ENCODE measurements at places on chromosomes 13 and 19.

DNA sequence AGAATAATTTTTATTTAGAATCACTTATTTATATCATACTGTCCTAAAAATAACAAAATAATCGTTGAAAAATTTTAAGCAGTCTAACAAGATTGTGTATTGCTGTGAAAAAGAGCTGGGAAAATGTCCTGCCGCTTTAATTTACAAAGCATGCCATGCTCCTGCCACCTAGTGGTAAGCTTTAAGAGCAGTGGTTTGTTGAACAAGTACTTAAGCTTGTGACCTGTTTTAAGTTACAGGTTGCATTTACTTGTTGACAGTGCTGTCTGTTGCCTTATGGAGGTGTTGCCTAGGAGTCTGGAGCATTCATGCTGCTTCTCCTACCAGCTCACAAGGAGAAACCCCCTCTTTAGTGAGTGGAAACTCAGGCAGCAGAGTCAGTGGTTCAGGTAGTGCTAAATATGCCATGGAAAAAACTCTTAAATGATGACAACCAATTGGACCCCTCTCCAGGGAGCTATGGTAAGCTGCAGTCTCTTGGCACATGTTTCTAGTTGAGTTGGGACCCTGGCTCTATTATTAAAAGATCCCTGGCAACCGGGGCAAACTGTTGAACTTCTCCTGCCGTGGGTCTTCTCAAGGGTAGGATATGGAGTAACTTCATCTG is 68.4 kb downstream of the SPATA13 start:
- no peak for DNase-seq

DNA sequence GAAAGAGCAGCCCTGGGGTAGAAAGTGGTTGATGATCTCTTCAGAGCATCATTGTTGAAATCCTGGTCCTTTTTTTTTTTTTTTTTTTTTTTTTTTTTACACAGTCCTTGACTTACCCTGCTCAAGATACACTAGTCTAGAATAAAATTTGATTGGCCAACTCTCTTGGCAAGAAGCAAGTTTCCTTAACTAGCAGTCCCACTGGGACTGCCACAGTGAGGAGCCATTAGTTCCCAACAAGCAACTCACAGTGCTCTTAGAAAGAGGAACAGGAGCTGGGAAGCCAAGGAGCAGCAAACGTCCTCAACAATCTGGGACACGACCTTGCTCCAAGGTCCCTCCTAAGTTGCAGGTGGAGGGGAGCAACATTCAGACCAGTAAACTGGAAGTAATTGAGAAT is 47.9 kb upstream of the INTS6 start:
- no peak for DNase-seq

DNA sequence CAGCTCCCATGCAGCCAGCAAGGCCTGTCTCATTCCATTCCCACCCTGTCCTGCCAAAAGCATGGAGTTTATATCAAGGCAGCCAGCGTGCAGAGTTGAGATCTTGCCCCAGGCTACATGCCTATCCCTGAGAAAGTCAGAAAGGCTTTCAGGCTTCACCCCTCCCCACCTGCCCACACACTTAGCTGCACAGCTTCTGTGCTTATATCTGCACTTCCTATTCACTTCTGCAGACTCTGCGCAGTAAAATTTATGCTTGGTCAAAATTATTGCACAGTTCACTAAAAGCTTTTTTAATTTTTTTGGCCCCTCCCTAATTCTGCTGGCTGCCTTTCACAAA is 12.5 kb upstream of the ZNF675 start:
- DNase-seq = no peak

DNA sequence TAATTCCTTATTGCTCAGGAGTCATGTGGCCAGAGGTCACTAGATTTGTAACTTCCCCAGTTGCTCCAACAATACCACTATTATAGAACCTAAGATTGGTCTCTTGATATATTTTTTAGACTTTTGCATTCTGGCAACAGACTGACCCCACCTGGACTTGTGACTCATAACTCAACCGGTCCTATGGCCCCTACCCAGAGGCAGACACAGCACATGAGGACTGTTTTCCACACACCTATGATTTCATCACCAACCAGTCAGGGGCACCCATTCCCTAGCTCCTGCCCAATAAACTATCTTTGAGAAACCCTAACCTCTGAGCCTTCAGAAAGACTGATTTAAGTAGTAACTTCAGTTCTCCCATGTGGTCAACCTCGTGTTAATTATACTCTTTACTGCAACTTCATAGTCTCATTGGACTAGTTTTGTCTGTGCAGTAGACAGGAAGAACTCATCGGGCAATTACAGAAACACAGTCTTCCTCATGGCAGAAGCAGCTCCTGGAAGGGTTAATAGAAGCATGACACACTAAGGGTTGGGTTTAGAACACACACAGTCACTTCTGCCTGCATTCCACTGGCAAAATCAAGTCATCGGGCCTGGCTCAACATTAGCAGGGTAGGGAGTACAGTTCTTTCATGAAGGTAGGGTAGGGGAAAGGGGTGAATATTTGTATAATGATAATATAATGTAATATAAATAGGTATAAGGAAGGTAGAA is 251.8 kb downstream of the UQCRFS1 start:
- DNase-seq = no peak

GRCh38 chr13:100542826-100543156 is 45.8 kb downstream of the GGACT start:
- DNase-seq = no peak

- peak; percentile 64 for DNase-seq
These were observed 2.1 kb upstream of the HOOK2 start for GRCh38 chr19:12777217-12778016.

GRCh38 chr13:91122766-91123165 is 224.7 kb upstream of the MIR17HG start:
- no peak for DNase-seq

DNA sequence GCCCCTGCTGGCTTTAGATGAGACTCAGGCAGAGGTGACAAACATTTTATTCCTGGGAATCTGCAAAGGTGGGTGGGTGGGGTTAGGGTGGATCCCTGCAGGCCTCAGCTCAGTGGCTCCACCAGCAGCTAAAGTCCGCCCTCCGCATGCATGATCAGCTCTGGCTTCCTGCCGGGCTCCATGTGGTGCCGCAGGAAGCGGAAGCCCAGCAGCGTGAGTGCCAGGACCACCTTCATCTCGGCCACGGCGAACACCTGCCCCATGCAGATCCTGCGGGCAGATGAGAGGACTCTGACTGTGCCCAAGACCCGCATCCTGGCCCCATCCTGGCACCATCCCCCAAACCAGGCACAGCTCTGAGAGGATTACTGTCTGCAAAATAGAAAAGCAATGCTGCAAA is 26.3 kb downstream of the CYP4F2 start:
- no peak for DNase-seq

DNA sequence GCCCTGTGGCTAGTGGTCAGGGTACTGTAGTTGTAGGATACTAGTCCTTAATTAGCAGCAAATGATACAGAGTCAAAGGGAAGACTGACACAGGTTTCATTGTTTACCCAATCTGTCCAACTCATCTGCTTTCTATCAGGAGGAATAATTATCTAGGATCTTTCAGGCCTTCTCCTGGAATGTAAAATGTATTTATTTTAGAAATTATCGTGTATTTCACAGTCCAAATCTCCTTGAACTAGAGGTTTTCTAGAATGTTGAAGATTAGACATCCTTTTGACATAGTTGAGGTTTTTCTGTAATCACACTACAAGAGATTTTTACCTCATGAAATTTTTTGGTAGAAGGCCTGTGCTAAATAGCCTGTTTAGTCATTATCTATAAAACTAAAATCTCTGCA is 1694.8 kb upstream of the PCDH20 start:
- DNase-seq = no peak

DNA sequence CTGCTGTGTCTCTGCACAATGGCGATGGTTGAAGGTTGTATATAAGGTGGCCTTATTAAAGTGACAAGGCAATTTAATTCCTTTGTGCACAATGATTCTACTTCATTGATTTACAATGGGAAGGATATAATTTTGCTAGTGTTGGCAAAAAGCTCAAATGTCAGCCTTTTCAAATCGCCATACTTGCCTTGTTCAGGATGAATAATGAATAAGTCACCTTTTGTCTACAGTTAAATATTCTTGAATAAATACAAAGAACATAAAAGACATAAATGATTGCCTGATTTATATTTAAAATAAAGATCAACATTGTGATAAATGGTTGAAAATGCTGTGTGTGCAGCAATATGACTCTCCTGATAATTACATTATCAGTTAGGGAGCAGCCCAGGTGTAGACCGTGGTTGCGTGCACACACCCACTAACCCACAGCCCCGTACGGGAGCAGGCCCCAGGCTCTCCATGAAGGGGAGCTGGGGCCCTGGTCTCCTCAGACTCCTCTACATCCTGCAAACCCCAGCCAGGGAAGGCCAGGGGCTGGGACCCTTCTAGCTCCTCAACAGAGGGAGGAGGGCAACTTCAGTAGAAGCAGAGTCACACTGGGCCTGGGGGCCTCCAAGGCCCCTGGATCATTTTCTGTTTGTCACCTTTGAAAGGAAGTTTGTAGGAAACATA is 64.9 kb downstream of the TEX29 start:
- no peak for DNase-seq

DNA sequence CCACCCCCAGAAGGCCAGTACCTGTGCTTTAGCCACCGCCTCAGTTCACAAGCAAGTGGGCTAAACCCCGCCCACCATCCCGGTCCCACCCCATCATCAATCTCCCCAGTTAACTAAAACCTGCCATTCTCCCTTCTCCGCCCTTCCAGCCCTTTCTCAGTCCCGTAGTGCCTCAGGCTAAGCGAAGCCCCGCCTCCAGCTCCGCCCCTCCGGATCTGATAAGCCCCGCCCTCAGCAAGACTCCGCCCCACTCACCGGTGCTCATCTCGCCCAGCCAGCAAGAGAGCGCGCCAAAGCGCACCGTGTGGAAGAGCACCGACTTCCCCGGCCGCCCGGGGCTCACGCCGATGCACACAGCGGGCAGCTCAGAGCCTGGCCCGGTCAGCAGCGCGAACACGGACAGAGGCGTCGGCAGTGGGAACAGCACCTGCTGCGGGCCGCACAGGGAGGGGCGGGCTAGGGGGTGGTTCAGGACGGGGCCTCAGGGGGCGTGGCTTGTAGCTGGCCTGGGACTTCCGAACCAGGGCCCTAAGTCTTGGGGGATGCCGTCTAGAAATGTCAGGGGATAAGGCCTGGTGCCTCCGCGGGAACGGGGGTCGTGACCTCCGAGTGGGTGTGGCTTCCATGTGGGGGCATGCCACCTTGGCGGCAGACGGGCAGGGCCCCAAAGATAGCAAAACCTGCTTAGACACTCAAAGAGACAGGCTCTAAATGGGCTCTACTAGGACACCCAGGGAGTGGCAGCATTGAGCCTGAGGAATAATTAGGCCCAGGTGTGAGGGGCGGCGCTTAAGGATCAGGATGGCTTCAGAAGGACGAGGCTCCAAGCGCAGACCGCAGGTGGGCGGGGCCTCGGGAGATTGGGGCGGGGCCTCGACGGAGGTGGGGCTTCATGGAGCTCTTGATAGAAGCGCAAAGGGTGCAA is 21.4 kb downstream of the MAP4K1 start:
- no peak for DNase-seq

DNA sequence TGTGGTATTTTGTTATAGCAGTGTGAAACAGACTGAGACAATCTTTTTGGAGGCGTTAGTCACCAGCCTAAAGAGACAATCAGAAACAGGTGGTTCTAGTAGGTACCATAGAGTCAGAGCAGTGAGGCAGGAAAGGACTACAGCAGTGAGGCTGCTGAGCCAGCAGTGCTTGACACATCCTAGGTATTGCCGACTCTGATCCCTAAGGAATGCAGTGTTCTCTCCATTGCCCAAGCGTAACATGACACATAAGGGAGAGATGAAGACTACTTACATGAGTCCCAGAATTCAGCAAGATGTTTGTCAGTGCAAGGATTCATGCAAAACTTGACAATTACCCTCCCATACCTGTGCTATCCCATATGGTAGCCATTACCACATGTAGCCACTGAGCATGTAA is 62.4 kb upstream of the XPO4 start:
- DNase-seq = no peak

DNA sequence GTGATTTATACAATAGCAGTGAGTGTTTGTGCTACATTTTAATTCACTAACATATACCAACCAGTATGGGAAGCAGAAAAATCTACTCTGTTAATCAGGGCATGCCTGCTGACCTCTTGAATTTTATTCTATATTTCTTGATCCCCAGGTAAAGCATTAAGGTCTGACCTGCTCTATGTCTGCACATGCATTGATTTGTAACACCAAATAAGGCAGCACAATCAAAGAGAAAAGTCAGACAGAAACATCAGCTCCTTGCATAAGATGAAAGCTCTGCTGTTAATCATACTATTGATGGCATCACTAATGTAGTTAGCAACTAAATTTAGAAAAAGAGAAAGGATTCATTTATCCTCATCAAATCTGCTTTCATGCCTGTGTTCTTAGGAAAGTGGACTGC is 2744.8 kb upstream of the PCDH20 start:
- DNase-seq = no peak

- DNase-seq = peak; percentile 98
These were observed at the start of gene SLAIN1 for GRCh38 chr13:77697217-77698103. TSS of gene SLAIN1 (plus strand) at chr13:77697687. CDS start at chr13:77697914, 227 bp downstream.

- DNase-seq = no peak
These were observed 58.4 kb downstream of the COL4A1 start for GRCh38 chr13:110248449-110249143.

GRCh38 chr13:41565216-41565615 is 107.9 kb downstream of the RGCC start:
- DNase-seq = no peak

GRCh38 chr13:21670883-21671619 is at the start of gene FGF9:
TSS of gene FGF9 (plus strand) at chr13:21671073. CDS start at chr13:21671913, 840 bp downstream.
- peak; percentile 77 for DNase-seq

DNA sequence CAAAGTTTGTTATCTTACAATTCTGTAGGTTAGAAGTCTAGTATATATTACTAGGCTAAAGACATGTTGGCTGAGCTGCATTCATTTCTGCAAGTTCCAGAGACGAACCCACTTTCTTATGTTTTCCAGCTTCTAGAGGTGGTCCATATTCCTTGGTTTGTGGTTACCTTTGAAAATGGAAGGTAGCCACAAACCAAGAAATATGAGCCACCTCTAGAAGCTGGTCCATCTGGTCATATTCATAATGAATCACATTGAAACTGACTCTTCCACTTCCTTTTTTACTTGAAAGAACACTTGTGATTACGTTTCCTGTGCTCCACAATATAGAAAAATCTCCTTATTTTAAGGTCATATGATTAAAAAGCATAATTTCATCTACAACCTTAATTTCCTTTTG is 943.0 kb upstream of the PCDH9 start:
- no peak for DNase-seq

- no peak for DNase-seq
These were observed 20.1 kb downstream of the STOML3 start for GRCh38 chr13:38970380-38971051.

- DNase-seq = no peak
These were observed 169.9 kb downstream of the STK24 start for GRCh38 chr13:98406971-98407370.

- no peak for DNase-seq
These were observed 13.1 kb upstream of the THSD1 start for GRCh38 chr13:52419080-52419479.
